ENCODE measurements at places on chromosomes 4 and X.

DNA sequence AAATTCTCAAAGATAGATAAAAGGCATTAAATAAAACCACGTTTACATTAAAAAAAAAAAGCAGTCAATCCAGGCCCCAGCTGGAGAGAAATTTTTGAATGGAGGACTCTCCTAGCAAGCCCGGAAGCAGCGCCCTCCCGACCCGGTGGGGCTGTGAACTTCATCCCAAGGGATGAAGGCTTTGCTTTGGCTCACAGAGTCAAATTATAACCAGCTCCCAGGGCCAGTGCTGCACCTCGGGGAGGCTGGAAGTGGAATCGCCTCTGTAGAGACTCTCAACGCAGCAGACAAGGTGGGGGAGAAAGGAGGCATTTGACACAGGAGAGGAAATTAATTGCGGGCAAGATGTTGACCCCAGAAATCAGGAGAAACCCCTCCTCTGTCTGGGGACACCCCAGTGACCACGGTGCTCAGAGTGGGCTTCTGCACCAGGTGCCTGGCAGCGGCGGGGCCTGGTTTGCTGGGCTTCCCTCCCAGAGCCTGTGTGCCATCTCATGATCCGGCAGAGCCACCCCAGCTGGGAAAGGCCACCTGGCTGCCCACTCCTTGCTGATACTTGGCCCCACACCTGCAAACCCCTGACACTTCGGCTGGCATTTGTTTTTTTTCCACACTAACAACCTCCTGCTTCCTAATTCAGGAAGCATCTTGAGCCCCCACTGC, 71.7 kb downstream of the ABLIM2 start:
- DNase-seq: no peak

- DNase-seq: no peak
These were observed 372.1 kb upstream of the EMCN start for GRCh38 chr4:100889898-100890297.

- DNase-seq: no peak
These were observed 43.8 kb downstream of the CNGA1 start for GRCh38 chr4:47972721-47973120.

GRCh38 chr4:108148316-108148715, 20.4 kb downstream of the LEF1 start:
- DNase-seq: no peak

DNA sequence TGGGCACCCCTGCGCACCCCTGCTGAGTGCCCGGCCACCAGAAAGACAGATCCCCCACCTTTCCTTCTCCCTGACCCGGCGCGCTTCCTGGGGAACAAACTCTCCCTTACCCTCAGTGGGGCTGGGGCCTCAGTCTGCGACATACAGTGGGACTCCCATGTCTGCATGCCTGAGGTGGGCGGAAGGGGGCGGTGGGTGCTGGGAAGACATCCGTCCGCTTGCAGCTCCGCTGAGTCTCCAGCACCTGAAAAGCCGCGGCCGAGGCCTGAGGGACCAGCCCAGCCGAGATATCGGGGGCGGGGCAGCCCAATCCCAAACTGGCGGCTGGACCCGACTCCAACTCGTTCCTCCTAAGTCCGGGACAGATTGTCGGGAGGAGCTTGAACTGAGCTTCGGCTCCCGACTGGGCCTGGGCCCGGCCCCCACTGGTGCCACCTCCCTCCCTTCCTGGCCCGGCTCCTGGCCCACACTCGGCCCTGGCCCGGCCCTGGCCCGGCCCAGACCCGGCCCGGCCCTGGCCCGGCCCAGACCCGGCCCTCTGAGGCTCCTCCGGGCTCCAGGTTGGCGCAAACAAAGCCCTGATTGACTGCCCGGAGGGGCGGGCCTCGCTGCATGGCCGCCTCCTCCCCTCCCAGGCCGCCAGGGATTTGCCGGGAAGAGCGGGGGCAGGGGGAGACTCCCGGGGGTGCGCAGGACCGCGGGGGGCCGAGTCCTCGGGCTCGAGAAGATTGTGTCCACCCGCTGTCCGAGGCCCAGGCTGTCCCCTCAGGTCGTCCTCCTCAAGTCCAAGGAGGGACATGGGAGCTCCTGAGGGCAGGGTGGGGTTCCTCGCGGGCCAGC, 877 bp upstream of the SLC16A2 start:
- no peak for DNase-seq

GRCh38 chr4:166501941-166502382, 628.9 kb downstream of the TLL1 start:
- DNase-seq: no peak

GRCh38 chr4:71765821-71766383, 18.0 kb downstream of the GC start:
- no peak for DNase-seq

DNA sequence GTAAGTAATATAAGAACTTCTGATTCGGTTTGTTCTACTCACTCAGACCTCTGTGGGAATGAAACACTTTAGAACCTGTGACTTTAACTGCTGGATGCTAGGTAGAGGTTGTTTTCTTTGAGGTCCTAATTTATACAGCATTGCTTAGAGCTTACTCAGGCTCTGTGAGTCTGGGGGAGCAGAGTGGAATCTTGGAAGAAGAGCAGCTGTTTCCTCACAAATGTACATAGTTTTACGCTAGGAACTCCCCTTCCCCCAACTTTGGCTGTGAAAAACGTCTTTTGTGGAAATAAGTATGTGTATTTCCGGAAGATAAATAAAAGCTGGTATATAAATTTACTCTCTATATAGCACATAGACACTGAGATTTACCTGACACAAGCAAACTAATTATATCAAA, 141.4 kb downstream of the NAA11 start:
- no peak for DNase-seq

GRCh38 chrX:140163371-140164159, 198.2 kb upstream of the CXorf66 start:
- DNase-seq: no peak

DNA sequence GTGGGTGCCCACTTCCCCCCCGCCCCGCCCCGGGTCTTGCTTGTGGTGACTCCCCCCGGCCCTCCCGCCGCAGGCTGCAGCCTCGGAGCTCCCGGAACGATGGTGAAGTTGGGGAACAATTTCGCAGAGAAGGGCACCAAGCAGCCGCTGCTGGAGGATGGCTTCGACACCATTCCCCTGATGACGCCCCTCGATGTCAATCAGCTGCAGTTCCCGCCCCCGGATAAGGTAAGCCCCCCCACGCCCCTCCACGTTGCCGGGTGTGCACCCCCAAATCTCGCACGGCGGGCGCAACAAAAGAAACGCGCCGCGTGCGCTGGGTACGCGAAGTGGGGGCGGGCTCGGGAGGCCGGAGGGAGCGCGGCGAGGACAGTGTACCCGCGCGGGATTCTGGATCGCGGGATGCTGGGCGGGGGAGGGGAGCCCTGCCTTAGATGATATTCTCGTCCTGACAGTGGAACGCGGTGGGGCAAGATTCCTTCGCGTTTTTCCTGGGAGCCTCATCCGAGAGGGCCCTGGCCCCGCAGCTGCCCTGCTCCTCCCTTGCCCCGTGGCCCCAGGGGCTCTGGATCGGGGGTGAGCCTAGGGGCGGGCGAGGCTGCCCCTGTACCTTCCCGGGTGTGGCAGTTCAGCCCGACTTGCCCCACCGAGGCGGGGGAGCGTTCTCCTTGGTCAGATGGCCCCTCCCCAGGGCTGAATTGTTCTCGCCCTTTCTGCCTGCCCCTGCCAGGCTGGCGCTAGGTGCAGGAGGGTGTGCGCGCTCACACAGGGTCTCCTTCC, 819 bp downstream of the NSG1 start:
- DNase-seq: no peak

GRCh38 chr4:72631296-72631695, 62.3 kb upstream of the ADAMTS3 start:
- no peak for DNase-seq

DNA sequence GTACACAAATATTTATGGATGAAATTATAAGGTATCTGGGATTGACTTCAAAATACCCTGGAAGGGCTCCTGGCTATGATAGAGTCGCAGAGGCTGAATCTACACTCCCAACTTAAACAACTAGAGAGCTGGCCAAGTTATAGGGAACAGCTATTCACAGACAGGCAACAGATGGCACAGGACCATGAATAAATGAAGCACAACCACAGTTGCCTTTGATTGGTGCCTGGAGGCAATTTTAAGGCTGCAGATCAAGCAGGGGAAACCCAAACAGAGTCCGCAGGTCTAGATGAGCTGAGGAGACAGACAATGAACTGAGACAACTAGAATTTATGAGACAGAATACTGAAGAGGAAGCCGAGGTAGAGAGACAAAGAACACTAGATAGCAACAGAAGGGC, 155.9 kb downstream of the EVC2 start:
- DNase-seq: no peak

GRCh38 chrX:100376576-100376975, 33.5 kb downstream of the PCDH19 start:
- no peak for DNase-seq

GRCh38 chr4:86596807-86597206, 2.7 kb downstream of the PTPN13 start:
- DNase-seq: no peak

- no peak for DNase-seq
These were observed 4.5 kb downstream of the MRFAP1 start for GRCh38 chr4:6644792-6645530.

- DNase-seq: peak; percentile 49
These were observed 2.2 kb upstream of the SFRP2 start for GRCh38 chr4:153790962-153791551.

DNA sequence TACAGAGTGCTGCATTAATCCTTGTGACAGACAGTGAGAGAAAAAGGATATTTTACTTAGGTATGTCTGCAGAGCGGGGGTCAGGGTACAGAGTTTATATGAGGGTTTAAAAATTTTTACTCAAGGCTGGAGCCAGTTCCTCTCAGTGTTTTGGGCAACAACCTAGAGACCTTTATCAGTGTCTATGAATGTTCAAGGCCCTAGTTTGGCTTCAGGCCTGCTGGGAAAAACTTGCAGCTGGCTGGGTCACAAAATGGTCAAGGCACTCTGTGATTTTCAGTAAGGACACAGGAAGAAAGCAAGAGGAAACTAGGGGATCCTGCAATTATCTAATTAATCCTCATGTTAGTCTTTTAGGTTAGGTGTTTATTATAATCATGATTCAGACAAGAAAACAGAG, 10.8 kb upstream of the C4orf54 start:
- DNase-seq: no peak

GRCh38 chr4:90118527-90119195, 8.5 kb upstream of the CCSER1 start:
- no peak for DNase-seq

- DNase-seq: no peak
These were observed 61.4 kb downstream of the SMARCA1 start for GRCh38 chrX:129461801-129462456.

DNA sequence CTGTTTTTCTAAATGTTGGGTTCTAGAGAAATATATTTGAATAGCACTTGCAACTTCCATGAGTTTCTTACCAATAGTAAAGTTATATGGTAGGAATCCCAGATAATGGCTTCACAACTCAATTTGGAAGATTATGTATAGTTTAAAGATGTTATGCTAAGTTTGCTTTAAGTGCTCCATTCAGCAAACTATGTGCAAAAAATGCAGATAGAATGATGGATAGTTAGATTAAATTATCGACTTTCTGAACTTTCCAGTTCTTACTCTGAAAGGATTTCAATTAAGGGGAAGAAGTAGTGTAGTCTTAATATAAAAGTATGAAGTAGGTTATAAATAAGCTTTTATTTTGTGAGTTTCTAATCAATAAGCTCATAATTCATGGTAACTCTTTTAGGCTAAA, 60.7 kb upstream of the NFKB1 start:
- no peak for DNase-seq
